ENCODE measurements at places on chromosomes 6 and 20.

GRCh38 chr6:108796875-108797274 lies 51.3 kb upstream of the ARMC2 start:
- DNase-seq, result no peak

DNA sequence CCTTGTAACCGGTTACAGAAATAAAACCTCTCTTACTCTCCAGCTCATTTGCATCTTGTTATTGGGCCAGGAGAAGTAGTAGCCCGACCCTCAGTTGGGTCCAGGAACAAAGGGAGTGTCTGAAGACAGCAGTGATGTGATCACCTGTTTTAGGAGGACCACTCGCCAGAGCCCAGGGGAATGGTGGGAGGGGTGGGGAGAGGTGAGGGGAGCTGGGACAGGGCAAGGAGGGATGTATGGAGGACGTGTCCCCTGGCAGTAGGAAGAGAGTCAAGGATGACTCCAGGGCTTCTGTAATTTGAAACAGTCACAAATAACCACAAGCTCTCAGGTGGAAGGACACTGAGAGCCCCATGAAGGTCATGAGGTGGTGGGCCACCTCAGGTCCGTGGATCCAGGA lies 1.4 kb upstream of the PCMTD2 start:
- no peak for DNase-seq

- DNase-seq, result no peak
Observed at GRCh38 chr6:36136034-36136433, 5.7 kb downstream of the MAPK13 start.

- DNase-seq, result no peak
Observed at GRCh38 chr6:26202201-26202611, 115.0 kb downstream of the HFE start.

- DNase-seq, result no peak
Observed at GRCh38 chr6:46832816-46833215, 39.6 kb downstream of the MEP1A start.

DNA sequence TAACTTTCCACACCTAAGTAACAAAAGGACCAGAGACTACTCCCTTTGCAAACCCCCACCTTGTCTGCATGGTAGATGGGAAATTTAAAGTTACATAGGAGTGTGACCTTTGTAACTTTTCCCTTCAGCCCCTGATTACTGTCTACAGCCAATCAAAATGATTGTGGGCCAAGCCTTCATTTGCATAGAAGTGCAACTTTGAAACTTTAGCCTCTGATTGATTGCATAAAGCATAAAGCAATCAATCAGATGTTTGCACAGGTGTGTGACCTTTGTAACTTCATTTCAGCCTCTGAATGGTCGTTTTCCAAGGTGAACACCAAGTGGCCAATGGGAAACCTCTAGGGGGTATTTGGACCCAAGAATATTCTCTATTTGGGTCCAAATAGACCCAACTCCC lies 46.1 kb downstream of the PRKN start:
- no peak for DNase-seq

DNA sequence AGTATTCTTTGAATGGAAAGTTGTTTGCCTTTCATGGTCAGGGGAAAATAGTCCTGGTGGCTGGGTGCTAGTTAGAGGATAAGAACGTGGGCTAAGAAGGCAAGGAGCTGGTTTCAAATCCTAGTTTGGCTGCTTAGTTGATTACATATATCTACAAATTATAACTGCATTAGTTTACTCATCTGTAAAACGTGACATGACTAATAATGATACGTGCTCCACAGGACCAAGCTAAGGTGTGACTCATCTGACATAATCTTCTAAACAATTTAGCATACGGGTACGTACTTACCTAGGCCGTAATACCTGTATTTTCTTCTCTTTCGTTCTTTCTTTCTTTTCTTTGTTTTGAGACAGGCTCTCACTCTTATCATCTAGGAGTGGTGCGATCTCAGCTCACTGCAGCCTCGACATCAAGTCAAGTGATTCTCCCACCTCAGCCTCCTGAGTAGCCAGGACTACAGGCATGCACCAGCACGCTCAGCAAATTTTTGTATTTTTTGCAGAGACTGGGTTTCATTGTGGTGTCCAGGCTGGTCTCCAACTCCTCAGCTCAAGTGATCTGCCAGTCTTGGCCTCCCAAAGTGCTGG lies 1274.2 kb upstream of the GJE1 start:
- no peak for DNase-seq

DNA sequence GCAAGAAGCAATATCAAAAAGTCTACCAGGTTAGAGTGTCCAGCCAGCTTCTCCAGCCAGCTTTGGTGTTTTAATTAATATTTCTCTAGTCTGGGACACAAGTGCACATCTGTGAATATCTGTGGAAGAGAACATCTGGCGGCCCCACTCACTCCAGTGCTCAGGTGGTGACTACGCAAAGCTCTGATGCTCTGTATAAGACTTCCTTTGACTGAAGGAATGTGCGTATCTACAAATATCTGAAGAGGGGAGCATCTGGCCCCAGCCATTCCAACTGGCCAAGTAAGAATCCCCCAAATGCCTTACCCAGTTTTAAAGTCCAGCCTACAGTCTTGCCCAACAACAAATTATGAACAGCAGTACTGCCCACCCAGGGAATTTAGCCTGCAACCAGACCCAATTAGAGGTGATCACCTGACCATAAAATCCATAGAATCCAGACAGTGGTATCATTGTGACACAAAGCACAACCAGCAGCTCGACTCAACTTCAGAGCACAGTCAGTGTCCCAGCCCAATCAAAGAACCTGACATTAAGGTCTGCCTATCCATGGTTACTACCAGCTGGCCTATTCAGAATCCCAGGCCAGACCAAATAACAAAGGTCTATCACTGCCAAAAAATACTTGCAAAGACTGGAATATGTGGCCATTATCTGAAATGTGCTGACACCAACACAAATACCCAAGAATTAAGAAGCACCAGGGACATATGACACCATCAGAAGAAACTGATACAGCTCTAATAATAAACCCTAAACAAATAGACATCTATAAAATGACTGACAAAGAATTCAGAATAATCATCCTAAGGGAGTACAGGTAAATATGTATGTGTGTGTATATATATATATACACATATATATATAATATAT lies 76.1 kb upstream of the MANEA start:
- no peak for DNase-seq

- no peak for DNase-seq
Observed at GRCh38 chr6:143002686-143003085, 57.7 kb upstream of the HIVEP2 start.

DNA sequence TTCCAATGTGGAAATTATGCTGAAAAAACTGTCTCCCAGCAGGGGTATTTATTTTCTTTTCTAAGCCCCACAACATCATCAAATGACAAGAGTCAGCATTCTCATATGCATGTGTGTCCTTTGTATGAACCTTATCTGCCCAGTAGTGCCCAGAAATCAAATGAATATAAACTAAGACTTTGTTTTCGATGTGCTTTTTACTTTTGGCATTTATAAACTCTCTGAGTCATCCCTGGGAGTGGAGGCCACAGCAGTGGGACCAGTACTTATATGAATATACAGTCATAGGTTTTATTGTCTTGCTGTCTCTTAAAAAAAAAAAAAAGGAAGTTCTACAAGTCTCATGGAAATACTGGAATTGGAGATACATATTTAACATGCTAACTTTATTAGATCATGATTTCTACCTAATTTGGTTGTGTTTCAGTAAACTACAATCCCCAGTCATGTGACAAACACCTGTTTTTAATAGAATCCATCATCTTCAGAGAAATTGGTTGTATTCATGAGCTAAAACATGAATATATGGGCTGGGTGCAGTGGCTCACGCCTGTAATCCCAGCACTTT lies 99.2 kb upstream of the TMEM181 start:
- DNase-seq, result no peak

DNA sequence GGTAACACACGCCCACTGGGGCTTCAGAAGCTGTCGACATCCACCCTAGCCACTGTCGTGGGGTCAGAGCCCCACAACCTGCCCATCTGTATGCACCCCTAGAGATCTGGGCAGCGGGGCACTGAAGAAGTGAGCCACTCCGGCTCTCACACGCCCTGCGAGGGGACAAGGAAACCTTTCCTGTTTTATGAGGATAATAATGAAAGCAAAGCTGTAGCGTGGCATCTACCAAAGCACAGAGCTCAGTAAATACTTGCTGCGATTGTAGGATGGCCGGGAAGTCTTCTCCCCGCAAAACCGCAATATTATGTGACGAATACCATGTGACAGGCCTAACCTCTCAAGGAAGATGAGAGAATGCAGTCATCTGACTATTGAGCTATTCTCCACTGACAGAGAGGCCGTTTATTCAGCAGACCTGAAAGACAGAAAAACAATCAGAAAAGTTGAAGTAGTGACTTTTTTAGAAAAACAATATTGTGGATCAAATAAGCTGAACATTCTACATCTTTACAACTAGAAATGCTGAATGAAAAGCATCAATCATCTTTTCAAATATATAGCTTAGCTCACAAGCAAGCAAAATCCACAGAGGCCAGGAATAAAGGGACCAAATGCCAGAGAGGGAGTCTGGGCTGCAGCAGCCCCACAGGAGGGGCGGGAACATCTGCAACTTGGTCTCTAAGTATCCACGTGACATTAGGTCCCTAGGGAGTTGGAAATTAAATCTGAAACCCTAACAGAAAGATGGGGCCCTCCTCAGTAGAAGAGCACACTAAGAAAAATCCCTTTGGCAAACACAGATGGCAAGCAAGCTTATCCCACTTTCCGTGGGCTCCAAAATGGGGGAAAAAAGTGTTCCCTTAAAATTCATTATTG lies 207.8 kb downstream of the TTLL2 start:
- DNase-seq, result no peak

GRCh38 chr6:82785206-82785605 lies 280.4 kb downstream of the UBE3D start:
- DNase-seq, result no peak

- DNase-seq, result no peak
Observed at GRCh38 chr20:17580895-17581294, 11.0 kb downstream of the DSTN start.

DNA sequence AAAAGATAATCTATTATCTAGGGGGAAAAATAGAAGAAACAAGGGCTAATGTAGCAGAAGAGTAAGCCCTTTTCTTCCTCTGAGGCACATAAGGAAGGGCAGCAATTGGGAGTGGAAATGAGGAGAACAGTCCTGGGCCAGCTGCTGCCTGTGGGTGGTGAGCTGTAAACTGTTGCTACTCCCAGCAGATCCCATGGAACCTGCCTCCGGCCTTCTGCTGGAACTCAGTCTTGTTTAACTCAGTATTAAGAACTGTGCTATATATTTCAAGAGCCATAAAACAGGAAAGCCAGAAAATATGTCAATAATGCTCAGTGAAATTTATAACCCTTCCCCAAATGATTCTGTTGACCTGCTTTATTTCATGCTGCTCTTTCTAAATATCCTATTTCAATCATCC lies 464.2 kb downstream of the COL12A1 start:
- no peak for DNase-seq

GRCh38 chr6:144314003-144314485 lies 28.9 kb downstream of the UTRN start:
- DNase-seq, result no peak

GRCh38 chr20:528923-529604 lies 14.5 kb downstream of the CSNK2A1 start:
- DNase-seq, result no peak
